Psoas muscle (tissue), 8 donors: ENCODE measurements at places on chromosomes 2 and 18.

DNA sequence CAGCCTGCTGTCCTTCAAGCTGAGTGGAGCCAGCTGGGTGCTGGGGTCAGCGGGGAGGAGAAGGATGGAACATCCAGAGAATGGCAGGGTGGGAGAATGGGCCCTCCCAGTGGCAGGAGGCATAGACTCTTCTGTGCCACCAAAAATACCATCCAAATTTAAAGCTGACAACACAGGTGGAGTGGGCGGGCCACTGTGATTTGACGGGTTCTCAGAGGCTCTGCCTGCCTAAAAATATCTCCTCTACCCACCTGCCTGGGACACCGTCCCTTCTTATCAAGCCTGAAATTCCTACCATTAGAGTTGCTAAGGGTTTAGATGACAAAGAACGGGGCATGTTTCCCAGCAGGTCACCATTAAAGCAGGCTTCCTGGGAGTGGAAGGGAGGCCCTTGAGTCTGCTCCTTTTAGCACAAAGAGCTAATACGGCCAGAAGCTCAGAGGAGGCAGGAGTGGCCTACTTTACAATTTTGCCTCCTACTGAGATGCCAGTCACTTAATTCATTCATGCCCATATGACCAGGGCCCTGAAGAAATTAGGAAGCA lies 19.8 kb upstream of the MARCHF4 start:
- DNase-seq = no peak

- no peak for DNase-seq
Observed at GRCh38 chr18:73869182-73869581, 278.5 kb downstream of the FBXO15 start.

- no peak for DNase-seq
Observed at GRCh38 chr2:37325625-37326071, 1.0 kb upstream of the PRKD3 start.

DNA sequence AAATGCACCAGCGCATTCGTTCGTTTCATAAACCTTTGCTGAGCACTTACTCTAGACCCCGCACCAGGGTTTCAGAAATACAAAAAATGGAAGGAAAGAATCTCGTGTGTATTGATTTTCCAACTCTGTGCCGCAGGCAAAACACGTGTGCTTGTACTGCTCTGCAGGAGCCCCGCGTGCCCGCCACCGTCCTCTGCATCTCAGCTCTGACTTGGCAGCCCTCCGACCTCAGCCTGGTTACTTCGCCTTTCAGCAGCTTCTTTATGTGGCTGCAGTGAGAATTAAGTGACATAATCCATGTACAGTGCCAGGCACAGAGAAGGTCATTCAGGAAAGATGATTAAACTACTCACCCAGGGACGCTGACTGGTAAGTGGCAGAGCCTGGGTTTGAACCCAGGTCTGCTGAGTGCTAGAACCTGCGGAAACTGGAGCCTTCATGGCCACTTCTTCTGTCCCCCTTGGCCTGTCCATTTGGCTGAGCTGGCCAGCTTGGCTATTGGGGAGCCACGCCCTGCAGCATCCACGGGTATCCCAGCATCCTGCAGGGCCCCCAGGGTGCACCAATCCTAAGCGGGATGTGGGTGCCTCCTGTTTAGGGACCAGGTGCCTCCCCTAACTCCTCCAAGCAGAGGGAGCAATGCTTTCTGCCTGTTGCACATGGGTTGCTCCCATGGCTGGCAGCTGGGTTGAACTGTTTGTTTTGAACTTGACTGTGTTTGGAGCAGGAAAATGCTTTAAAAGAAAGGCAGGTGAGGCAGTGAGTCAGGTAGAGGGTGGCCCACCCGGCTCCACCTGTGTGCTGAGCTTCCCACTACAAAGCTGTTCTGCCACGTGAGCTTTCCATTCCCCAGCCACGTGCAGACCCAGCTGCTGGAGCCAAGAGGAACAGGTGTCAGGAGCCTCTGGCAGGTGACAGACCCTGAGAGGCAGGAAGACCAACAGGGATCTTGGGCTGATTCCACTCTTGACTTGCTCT lies 34.3 kb downstream of the INHBB start:
- no peak for DNase-seq

DNA sequence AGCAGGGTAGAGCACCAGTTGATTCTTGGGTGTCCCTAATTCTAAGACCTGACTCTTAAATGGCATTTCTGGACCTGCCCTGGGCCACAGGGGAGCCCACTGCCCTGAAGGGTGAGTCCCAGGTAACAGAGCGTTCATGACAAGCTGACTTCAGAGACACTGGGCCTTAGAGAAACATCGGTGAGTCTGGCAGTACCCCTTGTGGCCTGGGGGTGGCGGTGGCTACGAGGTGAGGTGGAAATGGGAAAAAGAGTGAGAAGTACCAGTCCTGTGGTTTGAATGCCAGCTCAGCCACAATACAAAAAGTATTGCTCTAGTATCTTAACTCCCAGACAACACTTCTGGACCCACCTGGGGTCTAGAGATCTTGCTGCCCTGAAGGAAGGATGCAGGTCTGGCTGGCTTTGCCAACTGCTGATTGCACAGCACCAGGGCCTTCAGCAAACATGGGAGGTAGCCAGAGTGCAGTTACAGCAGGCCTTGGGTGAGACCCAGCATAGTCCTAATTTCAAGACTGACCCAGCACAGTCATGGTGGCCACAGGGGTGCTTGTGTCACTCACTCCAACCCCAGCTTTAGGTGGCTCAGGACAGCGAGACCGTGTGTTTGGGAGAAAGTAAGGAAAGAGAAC lies 44.5 kb downstream of the USP34 start:
- DNase-seq = peak; percentile 30

DNA sequence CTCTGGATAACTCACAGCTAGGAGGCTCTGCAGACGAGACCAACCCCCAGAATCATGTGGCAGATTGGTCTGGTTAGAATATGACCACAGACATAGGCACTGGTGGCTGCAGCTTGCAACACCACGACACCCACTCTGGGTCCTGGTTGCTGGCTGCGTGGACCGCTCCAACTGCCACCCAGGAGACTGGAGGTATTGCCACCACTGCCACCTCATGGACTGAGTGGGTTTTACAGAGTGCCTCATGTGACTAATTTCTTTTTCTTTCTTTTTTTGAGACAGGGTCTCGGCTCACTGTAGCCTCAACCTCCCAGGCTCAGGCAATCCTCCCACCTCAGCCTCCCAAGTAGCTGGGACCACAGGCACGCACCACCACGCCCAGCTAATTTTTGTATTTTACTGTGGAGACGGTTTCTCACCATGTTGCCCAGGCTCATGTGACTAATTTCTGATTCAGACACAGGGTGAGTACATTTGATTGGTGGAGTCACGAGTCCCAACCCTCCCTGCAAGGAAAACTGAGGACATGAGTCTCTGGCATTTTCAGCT lies 29.9 kb upstream of the NT5DC4 start:
- peak; percentile 64 for DNase-seq

- DNase-seq = no peak
Observed at GRCh38 chr2:8277921-8278571, 403.8 kb upstream of the ID2 start.

DNA sequence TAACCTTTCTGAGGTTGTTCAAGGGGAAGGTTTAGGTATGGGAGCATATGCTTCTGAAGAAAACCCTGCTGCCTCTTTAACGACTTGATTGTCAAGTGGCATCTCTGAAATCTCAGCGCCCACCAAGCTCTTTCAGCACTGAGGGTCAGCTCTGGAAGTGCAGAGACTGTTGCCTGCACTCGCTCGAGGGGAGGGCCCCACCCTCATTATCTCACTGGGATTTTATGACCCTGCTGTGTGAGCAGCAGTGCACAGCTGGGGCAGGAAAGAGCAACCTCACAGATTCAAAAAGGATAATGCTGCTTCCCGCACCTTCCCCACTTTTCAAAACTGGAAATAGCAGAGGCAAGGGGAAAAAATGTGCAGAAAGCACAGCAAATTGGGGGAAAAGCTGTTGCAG lies 56.9 kb upstream of the SPRED2 start:
- DNase-seq = no peak

DNA sequence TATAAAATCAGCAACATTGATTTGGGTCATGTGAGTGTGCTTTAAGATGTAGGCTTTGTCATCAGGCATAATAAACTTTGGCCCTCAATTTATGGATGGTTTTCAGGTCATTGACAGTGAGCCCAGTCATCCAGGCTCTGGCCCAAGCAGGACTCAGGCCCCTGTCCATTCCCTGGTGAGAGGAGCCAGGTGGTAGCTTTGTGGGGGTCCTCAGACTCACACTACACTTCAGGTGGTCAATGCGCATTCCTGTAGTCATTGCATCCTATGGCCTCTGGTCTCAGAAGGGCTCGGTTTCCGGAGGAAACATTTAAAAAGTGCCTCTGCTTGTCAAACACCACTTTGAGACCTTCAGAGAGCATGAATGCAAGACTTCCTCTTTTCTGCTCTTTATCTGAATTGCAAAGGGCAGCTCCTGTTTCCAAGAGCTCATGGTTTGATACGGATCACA lies 20.2 kb downstream of the LGALSL start:
- no peak for DNase-seq

DNA sequence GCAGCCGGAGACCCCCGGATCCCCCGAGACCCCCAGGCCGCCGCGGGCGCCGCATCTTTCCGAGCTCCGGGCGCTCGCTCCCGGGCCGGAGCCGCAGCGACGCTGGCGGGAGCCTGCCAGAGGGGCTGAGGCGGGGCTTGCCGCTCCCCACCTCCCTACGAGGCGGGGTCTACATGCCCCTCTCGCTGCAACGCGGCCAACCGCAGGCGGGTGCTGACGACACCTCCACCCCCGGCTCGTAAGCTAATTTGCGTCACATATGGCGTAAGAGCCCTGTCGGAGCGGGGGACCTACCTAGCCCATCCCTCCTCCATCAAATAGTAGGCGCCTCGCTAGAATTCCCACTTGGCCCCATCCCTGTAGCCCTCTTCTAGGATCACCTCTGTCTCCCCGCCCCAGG lies at the start of gene PTPRN:
Gene PTPRN (minus strand): TSS at position 124 of the 400 bp plus-strand sequence. CDS start 69 bp downstream, at position 55.
- DNase-seq = no peak

DNA sequence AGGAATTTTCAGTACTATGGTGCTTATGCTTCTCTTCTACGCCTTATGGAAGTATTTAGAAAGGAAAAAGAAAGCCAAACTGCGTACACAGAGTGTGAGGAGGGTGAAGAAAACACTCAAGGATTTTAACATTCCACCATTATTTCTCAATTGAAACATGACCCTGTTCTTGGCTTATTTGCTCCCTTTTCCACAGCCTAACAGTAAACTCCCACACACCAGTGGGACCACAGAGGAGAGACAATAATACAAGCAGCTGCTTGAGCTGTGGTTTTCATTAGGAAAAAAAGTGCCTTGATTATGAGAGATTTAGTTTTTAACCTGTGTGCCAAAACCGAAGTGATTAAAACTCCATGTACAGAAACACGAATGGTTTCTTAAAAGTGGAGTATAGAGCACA lies 134.3 kb downstream of the MEP1B start:
- DNase-seq = no peak

- DNase-seq = no peak
Observed at GRCh38 chr18:44869533-44869932, 188.8 kb downstream of the SETBP1 start.

- DNase-seq = no peak
Observed at GRCh38 chr2:150690261-150690660, 202.8 kb upstream of the RND3 start.

GRCh38 chr2:207324001-207324400 lies 158.3 kb upstream of the KLF7 start:
- no peak for DNase-seq

DNA sequence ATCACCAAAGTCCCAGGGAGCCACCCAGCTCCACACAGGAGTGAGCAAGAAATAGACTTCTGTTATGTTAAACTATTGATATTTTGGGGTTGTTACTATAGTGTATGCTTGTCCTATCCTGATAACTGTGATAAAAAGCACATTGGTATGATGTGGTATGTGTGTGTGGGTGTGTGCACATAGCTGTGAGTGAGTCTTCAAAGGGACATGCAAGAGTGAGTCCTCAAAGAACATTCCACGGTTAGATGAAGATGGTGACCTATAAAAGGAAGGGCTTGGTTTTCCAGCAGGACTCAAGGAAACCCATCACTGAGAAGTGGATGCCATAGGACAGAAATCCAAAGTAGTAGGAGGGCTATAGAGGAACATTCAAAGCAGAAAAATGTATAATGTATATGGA lies 342.9 kb downstream of the TSN start:
- no peak for DNase-seq

DNA sequence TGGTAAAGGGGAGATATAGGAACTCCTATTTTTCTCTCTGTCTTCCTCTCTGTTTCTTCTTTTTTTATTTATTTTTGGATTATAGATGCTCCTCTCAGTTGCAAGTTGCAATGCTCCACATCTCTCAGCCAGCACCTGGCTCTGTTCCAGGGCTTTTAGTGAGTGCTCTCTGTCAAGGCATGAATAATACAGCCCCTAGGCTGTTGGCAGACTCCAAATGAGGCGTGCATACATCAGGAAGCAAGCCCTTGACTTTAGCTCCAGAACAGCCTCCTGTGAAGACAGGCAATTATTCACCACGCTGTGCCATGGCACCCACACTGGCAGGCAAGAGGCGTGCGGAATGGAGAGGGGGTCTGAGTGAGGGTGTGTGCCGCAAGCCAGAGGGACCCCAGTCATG lies 228.1 kb upstream of the PXDN start:
- DNase-seq = no peak

DNA sequence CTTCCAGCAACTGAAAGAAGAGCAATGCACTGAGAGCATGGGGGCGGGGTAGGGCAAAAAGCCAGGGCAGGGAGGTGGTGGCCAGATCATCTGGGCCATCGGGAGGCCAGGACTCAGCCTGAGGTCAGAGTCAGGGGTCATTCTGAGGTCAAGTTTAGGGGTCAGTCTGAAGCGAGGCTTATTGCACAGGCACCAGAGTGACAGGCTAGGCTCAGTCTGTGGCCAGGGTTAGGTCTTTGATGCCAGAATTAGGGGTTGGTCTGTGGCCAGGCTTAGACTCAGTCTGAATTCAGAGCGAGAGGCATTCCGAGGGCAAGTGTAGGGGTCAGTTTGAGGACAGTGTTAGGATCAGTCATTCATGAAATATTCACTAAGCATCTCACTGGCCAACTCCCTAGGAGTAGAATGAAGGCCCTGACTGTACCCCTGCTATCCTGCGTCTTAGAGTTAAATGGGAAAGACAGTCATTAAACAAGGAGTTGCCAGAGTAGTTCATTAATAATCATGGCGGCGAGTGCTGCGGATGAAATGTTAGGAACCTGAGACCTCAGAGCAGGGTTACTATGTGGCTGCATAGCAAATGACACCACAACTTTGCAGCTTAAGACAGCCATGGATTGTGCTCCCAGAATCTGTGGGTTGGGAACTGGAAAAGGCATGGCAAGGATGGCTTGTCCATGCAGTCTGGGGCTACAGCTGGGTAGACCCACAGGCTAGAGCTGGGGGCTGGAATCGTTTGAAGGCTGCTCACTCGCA lies 198.7 kb downstream of the CYP26B1 start:
- no peak for DNase-seq

- no peak for DNase-seq
Observed at GRCh38 chr2:172096626-172097547, 5.8 kb downstream of the DLX2 start.

- DNase-seq = no peak
Observed at GRCh38 chr2:190961918-190962487, 52.0 kb downstream of the STAT1 start.

- DNase-seq = no peak
Observed at GRCh38 chr2:217614498-217614897, 388.3 kb downstream of the TNS1 start.

GRCh38 chr2:10481666-10482157 lies 33.6 kb upstream of the ODC1 start:
- DNase-seq = no peak
